Muscle of back (tissue), 13 donors: ENCODE measurements at places on chromosomes 7 and 10.
A peak's percentile ranks its signal among the peaks of the same experiment; 100 is the strongest.

DNA sequence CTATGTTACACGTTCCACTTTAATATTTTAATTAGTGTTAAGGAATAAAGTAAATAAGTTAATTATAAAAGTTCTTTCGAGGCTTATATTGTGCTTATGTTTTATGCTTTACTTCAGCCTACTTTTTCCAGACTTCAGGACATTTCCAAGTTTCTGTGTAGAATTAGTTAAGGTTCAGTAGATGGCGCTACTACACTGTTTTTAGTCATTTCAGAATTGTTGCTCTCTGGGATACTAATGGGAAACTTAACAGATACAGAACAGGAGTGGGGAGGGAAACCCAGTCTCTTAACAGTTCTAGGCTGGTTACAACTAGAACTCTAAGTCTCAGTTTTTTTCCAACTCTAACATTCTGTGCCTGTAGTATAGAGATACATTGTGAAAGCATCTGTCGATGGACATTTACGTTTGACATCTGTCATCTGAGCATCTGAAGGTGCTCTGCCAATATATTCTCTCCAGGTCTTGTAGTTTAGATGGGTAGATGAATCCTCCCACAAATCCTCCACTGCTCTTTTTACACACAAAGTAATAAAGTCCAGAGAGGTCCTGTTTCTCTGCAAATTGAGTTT, 56.8 kb upstream of the FAM171A1 start:
- peak; percentile 71 for DNase-seq

- DNase-seq, result no peak
Measured at GRCh38 chr10:43692051-43692825, 43.6 kb upstream of the ZNF32 start.

DNA sequence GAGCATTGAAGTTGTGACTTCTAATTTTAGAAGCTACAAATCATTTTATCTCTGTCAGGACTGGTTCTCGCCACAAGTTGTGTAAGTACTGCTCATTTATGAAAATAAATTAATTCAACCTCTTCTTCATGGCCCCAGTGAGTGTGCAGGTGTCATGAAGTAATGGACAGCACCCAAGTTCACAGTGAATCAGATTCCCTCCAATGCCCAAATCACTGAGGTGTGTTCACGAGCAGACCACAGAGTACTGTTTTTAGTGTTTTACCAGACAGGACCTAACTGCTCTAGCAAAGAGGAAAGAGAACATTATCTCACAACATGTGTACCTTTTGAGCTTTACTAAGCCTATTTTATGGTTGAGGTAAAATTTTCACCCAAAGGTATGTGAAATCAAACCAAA, 980.0 kb downstream of the CNTNAP2 start:
- DNase-seq, result no peak

GRCh38 chr10:48517911-48518811, 86.7 kb downstream of the ARHGAP22 start:
- no peak for DNase-seq

- no peak for DNase-seq
Measured at GRCh38 chr7:129108581-129108980, 35.9 kb upstream of the TSPAN33 start.

GRCh38 chr10:93566435-93567276, at the start of gene FFAR4:
FFAR4 (plus strand) TSS chr10:93566665; CDS start chr10:93566721, 56 bp downstream.
- DNase-seq, result peak; percentile 37

DNA sequence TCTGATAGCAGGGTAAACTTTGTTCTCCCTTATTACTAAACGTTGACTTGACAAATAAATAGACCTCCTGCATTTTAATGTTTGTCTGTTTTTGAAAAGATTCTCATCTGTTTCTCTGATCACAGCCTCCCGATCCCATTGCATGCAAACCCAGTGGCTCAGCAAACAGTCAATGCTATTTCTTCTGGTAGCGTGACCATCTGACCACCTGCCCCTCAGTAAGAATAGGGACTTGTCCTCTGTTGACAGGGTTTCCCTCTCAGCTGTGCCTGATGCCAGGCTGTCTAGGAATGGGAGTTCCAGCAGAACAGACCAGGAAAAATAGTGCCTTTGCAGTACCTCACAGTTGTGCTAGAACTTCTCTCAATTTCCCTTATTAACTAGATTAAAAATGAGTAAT, 40.7 kb upstream of the EBLN1 start:
- no peak for DNase-seq

- no peak for DNase-seq
Measured at GRCh38 chr7:8384901-8385300, 48.5 kb upstream of the NXPH1 start.

DNA sequence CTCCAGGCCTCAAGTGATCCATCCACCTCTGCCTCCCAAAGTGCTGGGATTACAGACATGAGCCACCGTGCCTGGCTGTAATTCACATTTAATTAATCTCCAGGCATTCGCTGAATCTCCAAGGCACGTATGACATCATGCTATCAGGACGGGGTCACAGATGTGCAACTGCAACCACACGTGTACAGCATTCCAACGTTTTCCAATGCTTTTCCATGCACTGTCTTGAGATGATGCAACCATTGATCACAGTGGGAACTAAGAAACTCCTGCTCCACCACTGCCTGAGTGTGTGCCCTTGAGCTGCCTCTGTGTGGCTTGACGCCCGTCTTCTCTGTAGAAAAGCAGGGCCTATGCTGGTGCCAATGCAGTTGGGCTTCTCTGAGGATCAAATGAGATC, 119.8 kb upstream of the LYZL2 start:
- DNase-seq, result no peak

GRCh38 chr10:75202321-75203045, 8.1 kb upstream of the VDAC2 start:
- DNase-seq, result peak; percentile 22

DNA sequence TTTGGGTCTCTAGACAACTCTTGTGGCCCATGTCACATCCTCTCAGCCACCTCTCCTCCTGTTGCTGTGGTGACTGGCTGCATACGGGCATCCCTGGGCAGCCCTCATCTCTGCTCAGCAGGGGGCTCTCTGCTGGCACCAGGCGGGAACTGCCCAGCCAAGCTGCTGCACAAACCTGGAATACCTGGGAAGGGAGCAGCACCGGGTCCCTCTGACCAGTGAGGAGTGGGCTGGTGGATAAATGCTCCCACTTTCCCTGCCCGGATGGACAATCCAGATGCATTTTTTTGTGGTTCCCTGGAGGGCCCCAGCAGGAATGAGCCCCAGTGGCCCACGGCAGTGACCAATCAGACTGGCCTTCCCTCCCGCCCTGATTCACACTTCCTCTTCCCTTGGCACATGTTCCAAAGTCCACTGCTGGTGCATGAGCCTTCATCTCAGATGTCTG, 21.9 kb downstream of the GRID1 start:
- DNase-seq, result no peak

DNA sequence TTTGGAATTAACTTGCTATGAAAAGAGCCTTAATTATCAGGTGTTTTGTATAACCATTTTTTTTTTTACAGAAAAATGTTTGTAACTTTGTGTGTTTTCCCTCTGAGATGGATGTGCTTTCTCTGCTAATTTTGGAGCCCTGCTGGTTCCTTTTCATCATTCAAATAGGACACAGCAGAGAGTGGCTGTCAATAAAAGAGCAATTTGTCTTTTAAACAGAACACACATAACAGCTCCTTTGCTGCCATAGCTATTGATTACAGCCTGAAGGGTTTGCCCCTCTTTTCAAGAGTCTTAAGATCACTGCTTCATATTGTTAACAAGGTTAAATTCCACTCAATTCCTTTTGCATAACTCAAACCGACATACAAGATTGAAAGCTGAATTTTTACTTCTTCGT, 187.2 kb upstream of the MBL2 start:
- DNase-seq, result no peak
